ENCODE measurements at places on chromosomes 5 and 9. TPM values are rescaled to one million over a fixed set of nuclear protein-coding genes. Genes with fewer than 3 reads are reported as not detected.

NR5A1 gene
- 0.09 TPM for total RNA-seq

SLC22A4 gene
- 5.0 TPM for total RNA-seq

CAMK2A gene
- 0.94 TPM for total RNA-seq

MYO10 gene
- 42.2 TPM for total RNA-seq

TMEFF1 gene
- total RNA-seq, result 1.3 TPM

FOXD4 gene
- 0.44 TPM for total RNA-seq

TTC39B gene
- 1.00 TPM for total RNA-seq

ACTBL2 gene
- total RNA-seq, result not detected

SLC27A6 gene
- not detected for total RNA-seq

DIPK1B gene
- total RNA-seq, result 9.4 TPM

PCDHA4 gene
- total RNA-seq, result 2.2 TPM

GDF9 gene
- total RNA-seq, result 0.14 TPM

HTR1A gene
- total RNA-seq, result not detected

ADAMTSL2 gene
- total RNA-seq, result not detected

SH3GL2 gene
- total RNA-seq, result 0.06 TPM

DMRT3 gene
- total RNA-seq, result not detected

TAF11L6 gene
- not detected for total RNA-seq

C5orf52 gene
- not detected for total RNA-seq

PCDHB10 gene
- total RNA-seq, result not detected

RASEF gene
- 5.7 TPM for total RNA-seq

CDH10 gene
- total RNA-seq, result 0.10 TPM

TEX48 gene
- total RNA-seq, result not detected

NPR3 gene
- total RNA-seq, result 20.7 TPM

HSPA9 gene
- 329 TPM for total RNA-seq

PTGER4 gene
- total RNA-seq, result 4.5 TPM

KCNMB1 gene
- total RNA-seq, result not detected

C5orf46 gene
- not detected for total RNA-seq

OTULINL gene
- total RNA-seq, result 15.9 TPM

FOXI1 gene
- not detected for total RNA-seq

TNC gene
- 0.59 TPM for total RNA-seq

MYOZ3 gene
- total RNA-seq, result 0.22 TPM

CACNA1B gene
- total RNA-seq, result 0.05 TPM
